ENCODE measurements at places on chromosomes 12 and 14.
A peak's percentile ranks its signal among the peaks of the same experiment; 100 is the strongest.

DNA sequence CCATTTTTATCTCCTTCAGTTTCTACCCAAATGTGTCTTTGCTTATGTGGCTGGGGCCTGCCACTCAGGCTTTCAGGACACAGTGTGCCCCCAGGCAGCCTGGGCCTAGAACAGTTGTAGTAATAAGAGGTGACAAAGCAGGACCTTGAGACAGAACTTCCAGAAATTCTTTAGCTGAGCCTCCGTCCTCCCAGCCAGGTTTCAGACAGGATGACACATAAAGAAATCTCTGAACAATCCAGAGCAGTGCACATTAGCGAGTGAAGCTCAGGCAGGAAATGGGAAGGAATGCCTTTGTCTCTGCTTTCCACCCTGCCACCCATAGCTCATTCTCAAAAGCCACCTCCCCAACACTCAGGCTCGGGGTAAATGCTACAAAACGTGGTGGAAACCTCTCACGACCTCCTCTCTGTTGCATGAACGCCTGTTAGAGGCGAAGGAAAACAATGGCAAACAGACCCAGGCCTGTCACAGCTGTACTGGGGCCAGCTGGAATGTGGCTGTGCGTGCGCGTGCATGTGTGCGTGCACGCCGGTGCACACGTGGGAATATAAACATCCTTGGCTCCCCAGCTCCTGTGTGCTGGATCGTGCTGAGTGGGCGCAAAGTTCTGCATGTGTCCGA lies 286.7 kb downstream of the ZFP36L1 start:
- DNase-seq, result no peak

- no peak for DNase-seq
Observed at GRCh38 chr12:79997096-79997791, 62.3 kb upstream of the PPP1R12A start.

DNA sequence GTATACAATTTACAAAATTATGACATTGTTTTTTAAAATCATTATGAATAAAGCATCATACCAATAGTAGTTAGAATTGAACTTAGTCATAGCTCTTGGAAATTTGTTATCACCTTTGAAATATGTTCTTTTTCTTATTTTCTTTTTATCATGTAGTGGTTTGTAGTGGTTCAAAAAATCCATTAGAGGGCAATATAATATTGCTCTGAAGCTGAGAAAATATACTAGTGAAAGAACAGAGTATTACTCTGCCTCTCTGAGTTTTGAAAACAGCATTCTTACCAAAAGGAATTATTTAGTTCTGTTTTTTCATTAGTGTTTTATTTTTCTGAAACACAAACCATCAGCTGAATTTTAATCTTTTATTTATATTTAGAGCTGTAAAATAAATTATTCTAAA lies 76.2 kb downstream of the PDZRN4 start:
- DNase-seq, result peak; percentile 7

- DNase-seq, result no peak
Observed at GRCh38 chr12:102227954-102228353, 30.3 kb upstream of the PMCH start.

- DNase-seq, result no peak
Observed at GRCh38 chr14:98168211-98168985, 1103.6 kb downstream of the BCL11B start.

DNA sequence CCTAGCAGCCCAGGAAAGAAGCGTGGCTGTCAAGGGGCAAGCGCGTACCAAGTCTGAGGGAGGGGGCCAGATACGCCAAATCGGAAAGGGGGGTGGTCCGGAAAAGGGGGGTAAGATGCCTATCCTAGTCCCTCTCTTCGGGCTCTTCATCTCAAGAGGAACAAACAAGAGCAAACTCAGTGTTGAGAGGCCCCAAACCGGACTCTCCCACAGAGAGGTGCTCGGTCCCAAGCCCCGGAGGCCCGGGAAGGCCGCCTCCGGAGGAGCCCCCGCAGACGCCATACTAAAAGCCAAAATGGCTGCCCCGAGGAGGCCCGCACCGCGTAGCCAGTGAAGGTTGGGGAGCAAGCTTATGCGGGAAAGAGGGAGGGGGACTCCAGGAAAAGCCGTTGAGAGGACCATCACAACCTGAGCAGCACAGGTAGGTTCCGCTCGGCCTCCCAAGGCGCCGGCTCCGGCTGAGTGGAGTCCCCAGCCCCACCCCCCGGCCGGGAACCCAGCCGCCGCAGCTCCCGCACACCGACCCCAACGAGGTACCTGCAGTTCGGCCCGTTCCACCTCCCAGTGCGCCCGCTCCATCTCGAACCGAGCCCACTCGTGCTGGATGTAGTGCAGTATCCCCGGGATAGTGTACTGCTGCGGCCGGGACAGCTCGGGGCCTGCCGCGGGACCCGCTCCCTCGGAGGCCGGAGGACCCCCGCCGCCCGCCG lies at the start of gene AP4S1:
AP4S1 (plus strand) TSS at position 283 of the 710 bp plus-strand sequence. CDS start 40,548 bp downstream, outside the sequence.
- no peak for DNase-seq

DNA sequence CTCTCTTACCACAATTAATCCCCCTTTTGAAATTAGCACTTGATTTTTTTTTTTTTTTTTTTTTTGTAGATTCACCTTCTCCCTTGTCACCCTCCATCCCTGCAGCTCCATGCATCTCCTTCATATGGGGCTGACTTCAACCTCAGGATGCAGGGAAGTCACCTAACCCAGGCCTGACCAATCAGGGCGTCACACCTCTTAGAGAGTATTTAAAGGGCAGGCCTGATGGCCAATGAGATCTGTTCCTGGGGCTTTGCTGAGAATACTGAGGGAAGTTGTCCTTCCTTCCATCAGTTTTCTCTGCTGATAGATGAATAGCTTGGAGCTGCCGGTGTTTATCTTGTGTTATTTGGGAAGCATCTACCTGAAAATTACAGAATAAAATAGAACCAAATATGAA lies 1104.7 kb upstream of the TMEM132C start:
- no peak for DNase-seq

DNA sequence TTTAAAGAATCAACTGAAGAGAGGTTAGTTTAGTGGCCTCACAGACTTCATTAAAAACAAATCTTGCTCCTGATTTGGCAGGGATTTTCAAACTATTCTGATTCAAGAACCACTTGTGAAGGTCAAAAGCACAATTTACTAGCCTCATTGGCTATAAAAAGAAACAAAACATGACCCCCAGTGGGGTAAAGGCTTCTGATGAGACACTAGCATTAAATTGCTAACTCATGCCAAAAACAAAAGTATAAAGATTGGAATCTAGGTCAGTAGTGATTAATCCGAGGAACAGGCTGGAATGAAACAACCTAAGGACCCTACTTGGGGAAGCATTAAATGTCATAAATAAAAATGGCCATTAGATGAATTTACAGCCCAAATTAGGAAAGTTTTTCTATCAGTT lies 312.3 kb downstream of the PAWR start:
- DNase-seq, result no peak

DNA sequence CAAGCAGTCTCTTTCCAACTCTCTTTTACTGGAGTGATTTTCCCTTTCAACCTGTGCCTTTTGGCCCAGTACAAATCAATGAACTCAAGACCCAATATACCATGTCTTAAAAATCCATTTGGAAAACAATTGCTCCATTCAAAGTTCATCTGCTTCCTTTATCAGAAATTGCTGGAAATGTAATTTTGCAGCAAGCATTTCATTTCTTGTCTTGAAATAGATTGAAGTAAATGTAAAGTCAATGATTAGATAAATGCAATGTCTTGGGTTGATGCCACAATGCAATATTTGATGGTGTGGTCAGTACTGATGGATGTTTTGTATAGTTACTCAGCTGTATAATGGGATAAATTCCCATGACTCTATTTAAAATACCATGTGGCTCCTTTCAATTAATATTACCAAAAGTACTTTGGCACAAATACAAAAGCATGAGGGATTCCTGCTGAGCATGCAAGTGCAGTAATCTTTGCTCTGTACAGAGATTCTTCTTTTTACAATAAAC lies 707.7 kb upstream of the NOVA1 start:
- no peak for DNase-seq

Data from NCI-H1694 (cell line).